Stimulated activated CD4-positive, alpha-beta T cell treated with anti-CD3 and anti-CD28 coated beads, Interleukin-4, amount 100 ng/mL, for 1 hour (primary cell): ENCODE measurements at places on chromosomes 6 and 20.

- DNase-seq: no peak
These were observed 1067.0 kb upstream of the MAP3K7 start for GRCh38 chr6:91653895-91654294.

GRCh38 chr6:104633125-104633524 lies 226.6 kb downstream of the HACE1 start:
- no peak for DNase-seq

DNA sequence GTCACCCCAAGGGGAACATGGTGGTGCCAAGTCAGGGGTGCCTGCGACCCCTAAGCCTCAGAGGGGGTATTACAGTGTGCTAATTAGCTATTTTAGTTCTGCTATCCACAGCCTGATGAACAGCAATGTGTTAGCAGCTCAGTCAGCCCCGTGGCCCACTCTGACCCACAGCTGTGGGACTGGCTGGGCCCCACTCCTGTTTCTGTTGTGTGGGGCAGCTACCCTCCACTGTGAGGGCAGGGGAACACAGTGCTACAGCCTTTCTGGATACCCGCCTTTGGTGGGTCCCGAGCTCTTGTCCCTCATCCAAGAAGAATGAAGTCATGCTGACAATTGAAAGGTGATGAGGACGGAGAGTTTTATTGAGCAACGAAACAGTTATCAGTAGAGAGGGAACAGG lies 152.5 kb upstream of the GGTLC1 start:
- no peak for DNase-seq

GRCh38 chr20:35771367-35771688 lies 487 bp upstream of the PHF20 start:
- DNase-seq: no peak

- no peak for DNase-seq
These were observed 655.0 kb upstream of the HS3ST5 start for GRCh38 chr6:114997813-114998292.
